ENCODE measurements at places on chromosomes 4 and X. TPM values are rescaled to one million over a fixed set of nuclear protein-coding genes. Genes with fewer than 3 reads are reported as not detected.

DNA sequence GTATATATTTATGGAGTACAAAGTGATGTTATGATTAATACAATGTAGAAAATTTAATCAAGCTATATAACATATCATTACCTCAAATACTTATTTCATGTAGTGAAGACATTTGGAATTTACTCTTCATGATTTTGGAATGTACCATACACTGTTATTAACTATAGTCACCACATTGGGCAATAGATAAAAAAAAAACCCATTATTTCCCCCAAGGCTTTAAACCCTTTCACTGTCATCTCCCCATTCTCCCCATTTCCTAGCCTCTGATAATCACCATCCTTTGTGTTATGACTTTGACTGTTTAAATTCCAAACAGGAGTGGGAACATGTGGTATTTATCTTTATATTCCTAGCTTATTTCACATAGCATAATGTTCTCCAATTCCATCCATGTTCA lies 2189.1 kb upstream of the AGA start:
- DNase-seq, result no peak

DNA sequence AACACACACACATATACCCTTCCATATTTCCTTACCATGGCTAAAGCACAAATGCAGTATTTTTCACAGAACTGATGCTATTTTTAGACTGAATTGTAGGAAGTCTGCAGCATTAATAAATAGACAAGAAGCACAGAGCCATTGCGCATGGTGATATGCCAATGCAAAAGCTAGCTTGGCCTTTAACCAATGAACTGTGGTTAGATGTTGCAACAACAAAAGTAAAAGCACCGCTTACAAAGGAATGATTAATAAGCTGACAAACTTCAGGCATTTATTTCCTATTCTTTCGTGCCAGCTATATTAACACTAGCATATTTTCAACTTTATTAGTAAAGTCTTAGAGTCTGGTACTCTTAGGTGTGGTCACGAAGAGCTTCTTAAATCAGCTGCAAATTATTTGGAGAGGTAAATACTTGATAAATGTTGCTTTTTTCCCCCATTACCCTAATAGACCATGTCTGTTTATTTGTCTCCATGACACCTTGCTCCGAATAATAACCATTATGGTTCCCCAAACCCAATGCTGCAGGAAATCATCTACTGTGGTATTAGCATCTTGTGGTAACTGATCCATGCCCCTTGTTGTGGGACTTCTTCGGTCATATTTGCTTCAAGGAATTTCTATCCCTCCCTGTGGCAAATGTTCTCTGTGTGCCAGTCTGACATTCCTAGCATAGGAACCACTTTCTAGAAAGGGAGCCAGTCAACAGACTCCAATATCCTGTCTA lies 306.1 kb upstream of the TAPT1 start:
- DNase-seq, result no peak

The PDZD11 gene
- 38.3 TPM for total RNA-seq

The ZFP42 gene
- 0.77 TPM for total RNA-seq

- DNase-seq, result no peak
These were observed 47.1 kb downstream of the KLF3 start for GRCh38 chr4:38711066-38711465.

GRCh38 chr4:8270912-8271815 lies 1.6 kb downstream of the HTRA3 start:
- DNase-seq, result no peak

The ALAS2 gene
- total RNA-seq, result not detected

DNA sequence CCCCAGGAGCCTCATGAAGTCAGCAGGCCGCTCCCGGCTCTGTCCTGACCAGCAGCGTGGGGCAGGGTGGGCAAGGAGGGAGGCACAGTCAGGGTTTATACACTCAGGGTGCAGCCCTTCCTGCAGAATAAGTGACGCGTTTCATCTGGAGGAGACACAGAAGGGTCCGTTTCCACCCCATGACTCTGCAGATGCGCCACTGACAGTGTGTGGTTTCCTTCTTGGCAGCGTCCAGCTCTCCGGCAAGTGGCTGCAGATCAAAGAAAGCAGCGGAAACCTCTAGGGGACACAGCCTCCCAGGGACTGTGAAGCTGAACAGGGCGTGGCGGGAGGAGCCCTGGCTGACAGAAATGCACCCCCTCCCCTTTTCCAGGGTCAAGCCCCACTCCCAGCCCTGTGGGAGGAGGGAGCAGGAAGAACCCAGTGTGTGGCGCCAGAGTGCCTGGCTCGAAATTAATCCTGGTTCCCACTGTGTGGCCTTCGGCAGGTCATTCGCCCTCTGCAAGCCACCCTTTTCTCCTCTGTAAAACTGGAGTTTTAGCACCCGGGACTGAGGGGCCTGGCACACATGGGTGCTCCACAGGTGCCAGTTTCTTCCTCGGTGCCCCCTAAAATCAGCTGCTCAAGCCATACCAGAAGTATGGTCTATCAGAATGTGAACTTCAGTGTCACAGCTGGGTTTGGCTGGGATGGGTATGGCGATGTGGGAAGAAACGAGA lies 17.3 kb upstream of the TBC1D14 start:
- DNase-seq, result peak; percentile 37

The ARHGAP4 gene
- 10.2 TPM for total RNA-seq

GRCh38 chr4:8850830-8851188 lies 20.8 kb downstream of the HMX1 start:
- DNase-seq, result no peak

GRCh38 chr4:184802697-184803015 lies 23.1 kb downstream of the ACSL1 start:
- no peak for DNase-seq

DNA sequence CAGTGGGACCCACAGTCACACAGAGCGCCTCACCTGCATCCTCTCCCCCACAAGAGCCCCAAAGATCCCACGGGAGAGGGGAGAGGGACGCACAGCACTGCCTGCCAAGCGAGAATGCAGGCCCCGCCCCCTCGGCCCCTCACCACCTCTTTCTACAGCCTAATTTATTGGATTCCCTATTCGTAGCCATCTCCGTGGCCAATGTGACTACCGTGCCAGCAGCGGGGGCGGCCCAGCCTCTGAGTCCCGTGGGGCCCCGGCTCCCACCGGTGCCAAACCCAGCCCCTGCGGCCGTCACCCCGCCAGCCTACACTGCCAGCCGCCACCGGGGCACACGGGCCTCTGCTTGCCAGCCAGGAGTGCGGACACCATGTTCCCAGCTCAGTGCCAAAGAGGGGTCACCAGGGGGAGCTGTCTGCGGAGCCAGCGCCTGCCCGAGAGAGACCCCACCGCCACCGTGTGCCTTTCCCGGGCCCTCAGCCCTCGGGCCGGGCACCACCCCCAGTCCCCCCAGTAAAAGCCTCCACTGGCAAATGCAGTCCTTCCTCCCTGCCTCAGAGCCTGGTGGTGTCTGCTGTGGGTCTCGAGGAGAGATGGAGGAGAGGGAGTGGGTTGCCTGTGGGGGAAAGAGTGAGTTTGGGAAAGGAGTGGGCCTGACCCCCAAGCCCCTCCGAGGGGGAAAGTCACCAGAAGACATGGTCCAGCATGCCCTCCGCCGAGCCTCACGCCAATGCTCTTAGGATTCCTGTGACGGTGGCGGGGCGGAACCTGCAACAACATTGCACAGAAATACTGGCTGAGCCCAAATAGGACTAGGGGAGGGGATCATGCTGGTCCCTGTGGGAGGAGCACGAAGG lies 19.6 kb upstream of the PLXNB3 start:
- DNase-seq, result peak; percentile 22

The TRIM75 gene
- not detected for total RNA-seq

DNA sequence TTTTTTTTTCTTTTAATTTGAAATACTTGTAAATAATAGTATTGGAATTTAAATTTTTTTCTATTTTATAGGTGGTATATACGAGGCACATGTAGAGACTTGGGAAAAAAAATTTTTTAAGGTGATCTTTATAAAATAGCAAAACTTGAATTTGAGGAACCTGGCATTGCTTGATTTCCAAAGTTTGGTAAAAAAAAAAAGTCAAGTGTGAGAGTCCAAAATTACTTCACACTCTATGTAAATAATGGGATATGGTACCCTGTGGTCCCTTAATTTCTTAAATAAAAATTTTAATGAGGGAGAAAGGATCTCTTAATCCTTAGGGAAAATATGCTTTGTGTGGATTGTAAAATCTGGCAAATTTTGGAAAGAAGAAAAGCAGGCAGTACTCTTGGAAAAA lies 19.0 kb downstream of the SPRY1 start:
- no peak for DNase-seq

The NOCT gene
- total RNA-seq, result 14.1 TPM

The VSIG1 gene
- not detected for total RNA-seq

The USP26 gene
- not detected for total RNA-seq

GRCh38 chr4:96593422-96593821 lies 753.5 kb downstream of the PDHA2 start:
- DNase-seq, result no peak

DNA sequence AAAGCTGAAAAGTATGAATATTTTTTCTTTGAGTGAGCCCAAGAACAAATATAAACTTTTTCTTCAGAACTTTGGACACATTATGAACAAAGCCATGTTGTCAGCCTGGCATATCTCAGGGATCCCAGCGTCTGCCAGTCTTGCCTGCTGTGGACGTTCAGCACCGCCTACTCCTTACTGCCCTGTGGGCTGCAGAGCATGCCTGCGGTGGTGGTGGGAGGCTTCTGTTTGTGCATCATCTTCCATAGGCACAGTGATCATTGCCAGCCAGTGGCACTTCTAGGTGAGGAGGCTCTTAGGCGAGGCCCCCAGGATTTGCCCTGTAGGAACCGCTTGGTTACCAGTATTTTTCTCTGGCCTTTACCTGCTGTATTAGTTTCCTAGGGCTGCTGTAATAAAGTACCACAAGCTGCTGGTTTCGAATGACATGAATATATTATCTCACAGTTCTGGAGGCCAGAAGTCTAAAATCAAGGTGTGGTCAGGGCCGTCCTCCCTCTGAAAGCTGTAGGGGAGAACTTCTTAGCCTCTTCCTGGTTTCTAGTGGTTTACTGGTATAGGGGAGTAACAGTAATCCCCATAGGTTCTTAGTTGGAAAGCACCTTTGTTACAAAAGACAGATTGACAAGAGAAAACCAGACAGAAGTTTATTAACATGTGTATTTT lies 15.4 kb downstream of the ANXA3 start:
- no peak for DNase-seq

DNA sequence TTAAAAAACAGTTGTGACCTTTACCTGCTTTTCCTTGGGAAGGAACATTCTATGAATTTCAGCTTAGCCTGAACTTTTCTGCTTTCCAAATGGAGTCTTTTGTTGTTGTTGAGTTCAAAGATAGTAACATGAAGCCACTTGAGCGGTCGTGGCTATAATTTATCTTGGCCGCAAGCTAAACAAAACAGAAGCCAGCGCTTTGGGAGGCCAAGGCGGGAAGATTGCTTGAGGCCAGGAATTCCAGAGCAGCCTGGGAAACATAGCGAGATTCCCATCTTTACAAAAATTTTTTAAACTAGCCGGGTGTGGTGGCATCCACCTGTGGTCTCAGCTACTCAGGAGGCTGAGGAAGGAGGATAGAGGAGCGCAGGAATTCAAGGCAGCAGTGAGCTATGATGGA lies 29.9 kb downstream of the TKTL1 start:
- DNase-seq, result no peak

DNA sequence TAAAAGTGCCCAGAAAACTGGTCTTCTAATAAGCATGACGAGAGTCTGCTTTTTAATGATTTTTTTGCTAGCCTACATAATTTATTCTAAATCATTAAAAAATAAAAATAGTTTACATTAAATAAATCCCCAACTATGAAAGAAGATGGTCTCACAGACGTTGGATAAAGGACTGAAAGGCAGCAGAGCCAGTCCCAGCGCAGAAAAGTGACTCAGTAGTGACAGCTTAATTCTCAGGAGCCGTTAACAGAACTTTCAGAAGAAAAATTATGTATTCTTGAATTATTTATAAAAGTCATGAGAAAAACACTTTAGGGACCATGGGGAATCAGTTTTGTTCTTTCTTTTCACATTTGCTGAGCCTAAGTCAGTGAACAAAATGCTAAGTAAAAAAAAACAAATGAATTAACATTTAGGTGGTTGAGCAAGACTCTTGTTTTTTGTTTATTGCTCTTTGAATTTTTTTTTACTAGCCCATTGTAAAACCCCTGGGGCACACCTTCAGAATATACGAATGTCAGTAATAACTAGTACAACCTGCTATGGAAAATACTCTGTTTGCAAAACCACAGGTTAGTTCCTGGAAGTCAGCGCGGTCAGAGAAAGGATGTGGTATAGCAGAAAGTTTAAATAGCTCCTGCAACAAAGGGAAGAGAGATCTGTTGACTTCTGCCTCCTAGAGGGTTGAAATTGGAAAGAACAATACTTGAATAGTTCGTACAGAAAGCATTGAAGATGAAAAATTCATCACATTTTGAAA lies 50.4 kb upstream of the CCDC160 start:
- DNase-seq, result no peak

The ARSJ gene
- total RNA-seq, result 0.89 TPM

DNA sequence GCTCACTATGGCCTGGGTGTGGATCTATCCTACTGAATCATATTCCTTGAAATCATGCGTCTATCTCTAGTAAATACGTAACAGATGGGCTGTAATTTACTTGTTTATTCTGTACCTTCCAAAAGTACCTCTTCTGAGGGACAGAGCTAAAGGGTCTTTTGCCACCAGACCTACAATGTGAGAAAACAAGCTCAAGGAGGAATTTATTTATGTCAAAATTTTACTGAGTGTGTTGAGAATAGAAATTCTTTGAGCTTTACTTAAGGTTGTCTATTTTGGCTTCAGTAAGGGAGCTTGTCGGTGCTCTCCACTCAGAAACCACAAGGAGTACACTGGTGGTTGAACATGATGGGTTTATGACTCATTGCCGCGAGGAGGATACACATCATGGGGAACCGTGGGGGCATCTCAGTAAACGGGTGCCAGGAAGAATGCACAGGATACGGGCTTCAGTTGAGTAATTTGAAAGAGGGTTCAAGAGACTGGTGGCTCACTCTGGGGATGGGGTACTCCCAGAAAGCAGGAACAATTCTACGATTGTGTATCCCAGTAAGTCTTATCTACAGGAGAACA lies 3.0 kb downstream of the ANK2 start:
- no peak for DNase-seq

The FGF13 gene
- 81.1 TPM for total RNA-seq

GRCh38 chr4:17468619-17469221 lies 43.2 kb downstream of the QDPR start:
- no peak for DNase-seq

GRCh38 chr4:26088433-26088928 lies 174.5 kb downstream of the SMIM20 start:
- DNase-seq, result no peak

DNA sequence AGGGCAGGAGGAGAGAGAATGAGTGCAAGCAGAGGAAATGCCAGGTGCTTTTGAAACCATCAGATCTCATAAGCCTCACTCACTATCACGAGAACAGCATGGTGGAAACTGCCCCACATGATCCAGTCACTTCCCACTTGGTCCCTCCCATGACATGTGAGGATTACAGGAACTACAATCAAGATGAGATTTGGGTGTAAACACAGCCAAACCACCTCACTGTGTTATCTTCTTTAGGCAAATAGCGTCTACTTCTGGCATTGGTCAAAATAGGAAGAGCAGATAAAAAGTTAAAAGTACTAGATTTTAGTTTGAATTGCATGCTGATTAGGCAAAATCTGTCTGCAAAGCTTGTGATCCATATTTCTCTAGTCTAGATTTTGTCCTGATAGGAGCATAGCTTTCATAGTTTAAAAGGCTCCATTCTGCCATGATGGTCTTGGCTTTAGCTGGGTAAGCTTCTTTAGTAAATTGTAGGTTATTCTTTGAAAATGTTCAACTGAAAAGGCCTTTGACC lies 267.5 kb downstream of the NKX6-1 start:
- no peak for DNase-seq

The RAI2 gene
- 0.77 TPM for total RNA-seq
